Body of pancreas (tissue), 4 donors: ENCODE measurements at places on chromosomes 3 and 15. TPM values are rescaled to one million over a fixed set of nuclear protein-coding genes. Genes with fewer than 3 reads are reported as not detected.

Gene SLC51B
- not detected for total RNA-seq

Gene CPA3
- total RNA-seq = 4.9 TPM

Gene MCF2L2
- 0.26 TPM for total RNA-seq

GRCh38 chr3:149095487-149095886 lies 9.2 kb upstream of the HLTF start:
- no peak for DNase-seq

DNA sequence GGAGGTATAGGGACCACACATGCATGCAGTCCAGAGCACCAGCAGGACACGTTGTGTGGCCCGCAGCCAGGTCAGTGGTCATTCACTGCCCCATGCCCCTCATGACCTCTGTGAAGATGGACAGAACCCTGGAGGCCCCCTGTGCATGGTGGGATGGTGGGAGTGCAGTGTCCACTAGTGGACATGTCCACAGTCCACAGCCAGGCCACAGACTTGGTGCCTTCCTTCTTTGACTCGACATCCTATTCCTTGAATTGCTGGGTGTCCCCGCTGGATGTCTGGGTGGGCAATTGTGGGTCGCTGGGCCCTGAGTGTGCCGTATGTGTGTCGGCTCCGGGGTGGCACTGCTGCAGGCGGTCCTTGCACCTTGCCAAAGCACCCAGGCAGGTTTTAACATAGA lies 35.7 kb downstream of the KLF15 start:
- DNase-seq = no peak

DNA sequence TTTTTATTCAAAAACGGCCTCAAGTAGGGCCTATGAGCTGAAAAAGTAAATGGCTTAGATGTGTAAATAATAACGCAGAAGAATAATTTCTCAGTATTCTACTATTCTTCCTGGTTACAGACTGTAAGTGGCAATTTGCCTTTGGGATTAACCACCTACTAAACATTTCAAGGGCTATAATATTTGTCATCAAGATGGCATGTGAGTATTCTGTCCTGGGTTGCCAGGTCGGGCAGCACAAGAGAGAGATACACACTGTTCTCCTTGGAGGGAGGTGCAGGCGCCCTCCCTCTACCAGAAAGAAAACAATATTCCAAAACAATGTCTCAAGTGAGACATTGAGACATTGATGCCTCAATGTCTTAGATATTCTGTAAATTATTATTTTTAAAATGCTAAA lies 278.4 kb downstream of the OCA2 start:
- DNase-seq = no peak

DNA sequence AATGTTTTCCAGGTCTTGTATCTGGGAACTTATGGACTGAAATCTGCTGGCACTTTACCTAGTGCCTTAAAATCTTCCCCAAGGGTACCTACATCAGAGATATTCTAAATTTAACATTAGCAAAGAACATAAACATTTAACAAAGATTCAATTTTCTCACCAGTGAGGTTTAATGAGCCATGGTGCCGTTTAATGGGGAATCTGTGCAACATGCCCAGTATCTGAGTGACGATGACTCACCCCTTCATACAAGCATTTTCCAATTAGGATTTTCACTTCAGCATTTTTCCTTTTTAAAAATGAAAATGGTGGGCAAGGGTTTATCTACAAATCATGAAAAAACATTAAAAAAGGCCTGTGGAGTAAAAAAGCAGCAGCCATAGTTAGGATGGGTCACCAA lies 189.4 kb downstream of the SLC9A9 start:
- no peak for DNase-seq

- no peak for DNase-seq
These were observed 157.4 kb upstream of the P2RY1 start for GRCh38 chr3:152677491-152677890.

- DNase-seq = no peak
These were observed 297.4 kb upstream of the EPHA3 start for GRCh38 chr3:88809993-88810392.

- no peak for DNase-seq
These were observed 29.0 kb downstream of the ARIH1 start for GRCh38 chr15:72503147-72503546.
